Frontal cortex (tissue), 4 donors: ENCODE measurements at places on chromosomes 1 and 21. TPM values are rescaled to one million over a fixed set of nuclear protein-coding genes. Genes with fewer than 3 reads are reported as not detected.

The AXDND1 gene
- total RNA-seq, result 0.41 TPM

GRCh38 chr1:60245324-60245723, 171.8 kb upstream of the C1orf87 start:
- DNase-seq, result no peak

DNA sequence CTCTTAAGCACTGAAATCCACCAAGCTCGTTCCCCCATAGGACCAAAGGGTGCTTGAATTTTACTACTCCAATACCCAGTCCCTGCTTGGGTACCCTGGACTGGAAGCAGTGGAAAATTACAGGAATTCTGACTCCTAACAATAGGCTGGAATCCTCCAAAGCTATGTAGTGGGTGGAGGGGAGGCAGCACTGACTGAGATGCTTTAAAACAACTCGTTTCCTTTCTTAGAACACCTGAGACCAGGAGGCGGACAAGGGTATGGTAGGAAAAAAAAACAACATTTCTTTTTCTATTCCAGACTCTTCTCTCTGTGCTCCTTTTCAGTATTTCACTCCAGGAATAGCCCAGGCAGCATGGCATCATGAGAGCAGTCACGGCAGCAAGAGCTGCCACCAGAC, 2.3 kb downstream of the PEF1 start:
- DNase-seq, result no peak

DNA sequence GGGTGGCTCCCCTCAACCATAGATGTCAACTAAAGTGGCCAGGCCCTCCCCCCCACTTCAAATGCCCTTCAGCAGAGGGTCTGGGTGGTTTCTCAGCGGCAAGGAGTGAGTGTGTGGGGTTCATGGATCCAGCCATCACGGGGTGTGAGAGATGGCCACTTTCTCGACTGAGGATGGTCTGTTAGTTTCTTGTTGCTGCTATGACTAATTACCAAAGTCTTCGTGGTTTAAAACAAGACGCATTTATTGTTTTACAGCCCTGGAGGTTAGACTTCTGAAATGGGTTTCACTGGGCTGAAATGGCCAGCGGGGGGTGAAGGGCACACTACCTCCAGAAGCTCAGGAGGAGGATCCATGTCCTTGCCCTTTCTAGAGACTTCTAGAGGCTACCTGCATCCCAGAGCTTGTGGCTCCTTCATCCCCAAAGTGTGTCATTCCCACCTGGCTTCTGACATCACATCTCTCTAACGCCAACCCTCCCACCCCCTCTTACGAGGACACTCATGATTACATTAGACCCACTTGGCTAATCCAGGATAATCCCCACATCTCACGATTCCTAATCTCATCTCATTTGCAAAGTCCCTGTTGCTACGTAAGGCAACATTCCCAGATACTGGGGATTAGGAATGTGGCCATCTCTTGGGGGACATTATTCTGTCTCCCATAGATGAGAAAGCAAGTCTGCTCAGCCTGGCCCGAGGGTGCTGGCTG, 53.0 kb downstream of the EPHB2 start:
- no peak for DNase-seq

DNA sequence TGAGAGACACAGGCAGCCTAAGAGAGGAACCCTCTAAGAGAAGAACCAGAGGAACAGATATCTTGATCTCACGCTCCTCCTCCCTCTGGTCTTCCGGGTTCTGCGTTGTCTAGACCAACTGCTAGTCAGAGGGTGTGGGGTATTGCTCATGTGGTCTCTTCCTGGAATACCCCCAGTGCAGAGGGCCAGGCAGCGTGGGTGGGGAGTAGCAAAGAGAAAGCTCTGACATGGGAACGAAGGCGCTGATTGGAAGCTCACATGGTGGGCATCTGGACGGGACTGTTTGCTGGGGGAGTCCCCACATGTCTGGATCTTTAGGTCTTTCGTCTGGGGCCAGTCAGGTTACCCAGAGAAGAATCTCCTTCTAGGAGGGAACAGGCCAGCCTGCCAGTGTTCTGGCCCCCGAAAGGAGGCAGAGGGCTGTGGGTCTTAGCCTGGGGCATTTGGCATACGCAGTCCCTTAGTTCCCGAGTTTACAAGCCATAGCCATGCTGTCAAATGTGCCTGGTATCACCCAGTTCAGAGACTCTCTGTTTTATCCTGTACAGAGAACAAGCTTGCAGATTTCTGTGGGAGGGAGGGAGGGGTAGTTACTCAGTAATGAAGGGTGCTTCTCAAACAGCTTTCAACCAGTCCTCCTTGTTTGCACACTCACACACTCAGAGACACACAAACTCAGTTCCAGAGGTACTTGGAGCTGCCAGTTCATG, 18.3 kb upstream of the IL6R start:
- DNase-seq, result no peak

- no peak for DNase-seq
Measured at GRCh38 chr1:101567582-101568189, 330.9 kb downstream of the S1PR1 start.
